ENCODE measurements at places on chromosomes 12 and 14. TPM values are rescaled to one million over a fixed set of nuclear protein-coding genes. Genes with fewer than 3 reads are reported as not detected.

Gene BMAL2
- not detected for total RNA-seq

GRCh38 chr12:112992541-112993398 lies 14.5 kb downstream of the OAS2 start:
- no peak overlapping the region for H3K27ac ChIP-seq
- DNase-seq: no peak
- peaks cover 27% of the 10 kb centered on the region for H3K4me1 ChIP-seq
- no peaks in the 10 kb centered on the region for H3K27me3 ChIP-seq

DNA sequence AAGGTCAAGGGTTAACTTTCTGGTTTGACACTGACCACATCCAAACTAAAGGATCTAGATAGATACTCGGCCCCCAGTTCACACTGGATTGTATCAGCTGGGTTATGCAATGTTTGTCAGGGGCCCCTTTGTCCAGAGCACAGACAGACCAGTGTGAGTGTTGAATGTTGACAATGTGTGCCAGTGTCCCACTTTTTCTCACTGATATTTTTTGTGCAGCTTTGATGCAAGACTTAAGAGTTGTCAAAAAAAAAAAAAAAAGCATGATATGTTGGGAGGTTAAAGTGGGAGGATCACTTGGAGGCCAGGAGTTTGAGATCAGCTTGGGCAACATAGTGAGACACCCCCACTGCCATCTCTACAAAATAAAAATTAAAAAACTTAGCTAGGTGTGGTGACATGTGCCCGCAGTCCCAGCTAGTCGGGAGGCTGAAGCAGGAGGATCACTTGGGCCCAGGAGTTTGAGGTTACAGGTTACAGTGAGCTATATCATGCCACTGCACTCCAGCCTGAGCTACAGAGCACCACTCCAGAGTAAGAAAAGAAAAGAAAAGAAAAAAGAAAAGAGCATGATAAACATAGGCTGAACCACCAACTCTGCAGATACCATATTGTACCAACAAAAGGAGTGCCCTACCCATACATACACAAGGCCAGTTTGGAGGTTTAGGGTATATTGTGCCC lies 97.5 kb downstream of the LGR5 start:
- H3K27ac ChIP-seq: no peak overlapping the region
- DNase-seq: no peak
- H3K27me3 ChIP-seq: no peaks in the 10 kb centered on the region
- no peak overlapping the region for H3K4me3 ChIP-seq

- peak overlapping the region; percentile 97 for H3K27ac ChIP-seq
- peaks cover 19% of the 10 kb centered on the region for H3K4me1 ChIP-seq
- no peak for DNase-seq
- H3K36me3 ChIP-seq: no peaks in the 10 kb centered on the region
These were observed 771 bp downstream of the DAAM1 start for GRCh38 chr14:59189091-59189785.

GRCh38 chr12:114685320-114685781 lies 1.4 kb upstream of the TBX3 start:
- no peak overlapping the region for H3K4me3 ChIP-seq
- H3K4me1 ChIP-seq: peaks cover 25% of the 10 kb centered on the region
- peaks cover 6% of the 10 kb centered on the region for H3K36me3 ChIP-seq
- no peak overlapping the region for H3K27ac ChIP-seq
- no peak for DNase-seq
- peaks cover 82% of the 10 kb centered on the region for H3K27me3 ChIP-seq

- peaks cover 8% of the 10 kb centered on the region for H3K4me1 ChIP-seq
- no peaks in the 10 kb centered on the region for H3K27me3 ChIP-seq
- H3K27ac ChIP-seq: no peak overlapping the region
- no peak for DNase-seq
- no peaks in the 10 kb centered on the region for H3K36me3 ChIP-seq
These were observed 69.0 kb upstream of the REP15 start for GRCh38 chr12:27627123-27627852.

- peaks cover 27% of the 10 kb centered on the region for H3K36me3 ChIP-seq
- peak overlapping the region; percentile 98 for H3K27ac ChIP-seq
- H3K4me1 ChIP-seq: peaks cover 78% of the 10 kb centered on the region
- no peak for DNase-seq
- H3K4me3 ChIP-seq: peak overlapping the region; percentile 98
- H3K27me3 ChIP-seq: no peaks in the 10 kb centered on the region
These were observed 303 bp downstream of the PUS7L start for GRCh38 chr12:43758247-43758727.

Gene ABHD12B
- total RNA-seq: not detected

DNA sequence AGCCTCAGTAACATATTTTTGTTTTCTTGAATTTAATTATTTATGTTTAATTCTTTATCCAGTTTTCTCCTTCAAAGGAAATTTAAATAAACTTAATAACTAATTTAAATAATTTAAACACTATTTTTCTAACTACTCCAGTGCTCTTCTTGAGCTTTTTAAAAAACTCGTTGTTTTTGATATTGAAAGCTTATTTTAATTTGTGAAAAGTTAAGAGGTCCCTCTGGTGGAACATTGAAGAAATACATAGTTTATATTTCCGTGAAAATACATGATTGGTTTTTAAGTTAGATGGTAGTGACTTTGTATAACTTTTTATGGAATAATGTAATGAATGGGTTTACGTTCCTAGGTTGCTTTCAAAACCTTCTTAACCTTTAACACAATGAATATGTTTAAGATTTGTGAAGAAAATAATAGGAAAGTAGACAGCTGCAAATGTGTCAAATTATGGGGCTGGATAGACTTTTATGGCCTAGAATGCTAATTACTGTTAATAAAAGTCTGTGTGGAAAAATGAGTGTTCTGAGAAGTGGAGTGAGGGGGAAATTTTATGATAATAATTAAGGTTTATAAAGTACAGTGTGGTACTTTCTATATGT lies 45.9 kb upstream of the MSRB3 start:
- peaks cover 28% of the 10 kb centered on the region for H3K36me3 ChIP-seq
- H3K27me3 ChIP-seq: no peaks in the 10 kb centered on the region
- H3K4me3 ChIP-seq: no peak overlapping the region
- peaks cover 12% of the 10 kb centered on the region for H3K4me1 ChIP-seq

All from naive thymus-derived CD8-positive, alpha-beta T cell (primary cell).